HT-29 (cell line): ENCODE measurements at places on chromosomes 3 and 15. TPM values are rescaled to one million over a fixed set of nuclear protein-coding genes. Genes with fewer than 3 reads are reported as not detected.

Gene IL16
- not detected in 2 replicates for total RNA-seq

Gene ROBO2
- total RNA-seq = 0.55 and 2.8 TPM in 2 replicates

Gene GPR27
- total RNA-seq = not detected in 2 replicates

Gene CCR1
- not detected in 2 replicates for total RNA-seq

Gene PPM1M
- total RNA-seq = 4.0 and 4.2 TPM in 2 replicates

Gene TLR9
- total RNA-seq = not detected in 2 replicates

Gene CHRNA7
- total RNA-seq = 2.4 and 8.6 TPM in 2 replicates
